Gastroesophageal sphincter (tissue), 4 donors: ENCODE measurements at places on chromosomes 11 and 22. TPM values are rescaled to one million over a fixed set of nuclear protein-coding genes. Genes with fewer than 3 reads are reported as not detected.

GRCh38 chr11:28243581-28243980, 135.4 kb downstream of the METTL15 start:
- ATAC-seq = no peak

GRCh38 chr11:105492010-105492409, 117.9 kb upstream of the GRIA4 start:
- ATAC-seq = no peak

GRCh38 chr11:114060392-114061047, 1.0 kb downstream of the ZBTB16 start:
- ATAC-seq = no peak

GRCh38 chr22:29670626-29671025, 49.2 kb upstream of the CABP7 start:
- no peak for ATAC-seq

HEPHL1 gene
- not detected for total RNA-seq

DNA sequence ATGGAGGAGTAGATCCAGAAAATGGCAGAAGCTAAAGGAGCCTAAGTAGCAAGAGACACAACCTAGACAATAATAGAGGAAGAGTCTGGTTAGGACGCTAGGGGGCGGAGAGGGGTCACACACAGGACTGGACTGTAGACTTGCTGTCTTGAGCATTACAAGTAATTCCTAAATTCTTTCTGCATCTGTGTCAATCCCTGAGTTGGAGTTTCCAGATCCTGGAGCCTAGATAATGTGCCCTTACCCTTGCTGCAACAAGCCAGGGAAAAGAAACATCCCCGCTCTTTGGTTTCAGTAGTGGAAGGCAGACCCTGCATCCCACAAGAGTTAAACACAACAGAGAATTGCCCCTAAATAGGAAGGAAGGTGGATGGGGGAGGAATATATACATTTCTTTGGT, 14.9 kb upstream of the CCDC73 start:
- peak; percentile 60 for ATAC-seq

DNA sequence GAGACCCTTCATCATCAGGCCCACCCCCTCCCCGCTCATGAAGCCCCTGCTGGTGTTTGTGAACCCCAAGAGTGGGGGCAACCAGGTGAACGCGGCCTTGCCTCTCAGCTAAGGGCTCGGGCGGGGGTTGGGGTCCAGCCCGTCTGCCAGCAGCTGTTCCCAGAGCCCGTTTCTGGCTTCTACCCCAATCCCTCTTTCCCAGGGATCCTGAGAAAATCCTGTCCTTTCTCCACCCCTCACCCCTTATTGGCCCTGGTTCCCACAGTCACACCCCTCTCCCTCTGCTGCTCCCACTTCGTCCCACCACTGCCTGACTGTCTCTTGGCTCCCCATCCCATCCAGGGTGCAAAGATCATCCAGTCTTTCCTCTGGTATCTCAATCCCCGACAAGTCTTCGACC, 9.4 kb upstream of the MDK start:
- ATAC-seq = no peak

GRCh38 chr22:25146307-25146706, 53.4 kb upstream of the CRYBB3 start:
- no peak for ATAC-seq

MICALL1 gene
- total RNA-seq = 46.9 TPM

DNA sequence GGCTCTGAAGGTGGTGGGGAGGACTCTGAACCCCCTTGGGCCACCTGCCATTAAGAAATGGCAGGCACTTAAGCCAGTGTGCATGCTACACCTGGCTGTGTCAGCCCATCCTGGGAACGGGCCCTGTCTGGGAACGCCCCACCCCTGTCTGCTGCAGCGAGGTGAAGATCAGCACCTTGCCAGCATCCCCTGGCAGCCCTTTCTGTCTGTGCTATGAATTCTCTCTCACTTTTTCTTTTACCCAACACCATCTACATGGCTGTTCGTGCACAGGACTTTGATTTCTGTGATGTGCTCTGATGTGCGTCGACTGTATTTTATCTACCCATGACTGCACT, 452.9 kb upstream of the B3GAT1 start:
- no peak for ATAC-seq

BAIAP2L2 gene
- not detected for total RNA-seq

SNX32 gene
- total RNA-seq = not detected

DNA sequence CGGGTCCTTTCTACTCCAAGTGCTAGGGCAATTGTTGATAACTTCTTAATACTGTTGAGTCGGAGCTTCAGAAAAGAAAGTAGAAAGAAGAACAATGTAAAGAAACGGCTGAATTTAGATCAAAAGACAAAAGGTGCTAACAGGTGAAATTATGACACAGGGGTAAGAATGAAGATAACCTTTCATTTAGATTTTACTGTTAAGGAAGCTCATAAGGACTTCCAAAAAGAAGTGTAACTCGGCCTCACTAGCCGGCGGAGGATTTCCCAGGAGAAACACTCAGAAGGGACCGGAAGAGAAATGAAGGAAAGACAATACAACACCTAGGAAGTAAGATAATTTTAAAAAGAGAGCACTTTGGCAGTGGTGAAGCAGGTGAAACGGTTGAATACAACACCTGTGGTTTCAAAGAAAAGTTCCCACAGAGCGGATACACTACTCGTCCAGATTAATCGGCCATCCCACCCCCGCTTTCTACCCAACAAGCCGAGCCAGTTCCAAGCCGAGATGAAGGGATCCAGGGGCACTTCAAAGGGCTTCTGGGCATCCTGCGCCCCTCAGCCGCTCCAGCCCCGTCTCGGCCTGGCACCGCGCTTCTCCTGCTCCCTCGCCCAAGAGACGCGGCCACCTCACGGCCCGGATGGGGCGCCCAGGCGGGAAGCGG, 737 bp downstream of the PPP2R1B start:
- peak; percentile 33 for ATAC-seq

DNA sequence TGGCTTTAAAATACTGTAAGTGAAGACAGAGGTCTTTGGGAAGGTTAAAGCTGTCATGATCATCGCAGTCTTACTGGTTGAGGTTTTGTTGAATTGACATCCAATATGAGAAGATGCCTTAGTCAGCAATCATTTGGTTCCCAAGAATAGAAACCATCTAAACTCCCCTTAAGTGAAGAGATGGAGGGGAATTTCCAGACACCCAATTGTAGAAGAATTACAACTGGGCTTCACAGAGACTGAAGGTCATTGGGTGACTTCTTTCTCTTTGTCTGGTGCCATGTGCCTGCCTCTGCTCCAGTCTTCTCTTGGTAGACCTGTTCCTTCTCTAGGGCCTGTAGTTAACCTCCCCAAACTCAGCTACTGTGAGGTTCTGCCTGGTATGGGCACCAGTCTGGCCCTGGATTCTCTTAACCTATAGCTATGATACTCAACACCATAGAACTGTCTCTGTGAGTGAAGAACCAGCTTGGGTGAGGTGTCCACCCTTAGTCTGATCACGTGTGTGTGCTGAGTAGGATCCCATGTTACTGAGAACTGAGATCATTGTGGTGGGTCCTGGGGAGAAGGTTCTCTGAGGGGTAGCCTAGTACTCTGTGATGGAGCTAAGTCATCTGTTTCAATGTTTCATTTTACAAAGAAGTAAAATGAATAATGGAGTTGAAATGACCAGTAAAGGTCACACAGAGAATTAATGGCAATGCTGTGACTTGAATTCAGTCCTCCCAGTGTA, 182.5 kb downstream of the CSNK2A3 start:
- no peak for ATAC-seq

EMID1 gene
- total RNA-seq = 0.15 TPM

SLC43A3 gene
- total RNA-seq = 40.9 TPM

DNA sequence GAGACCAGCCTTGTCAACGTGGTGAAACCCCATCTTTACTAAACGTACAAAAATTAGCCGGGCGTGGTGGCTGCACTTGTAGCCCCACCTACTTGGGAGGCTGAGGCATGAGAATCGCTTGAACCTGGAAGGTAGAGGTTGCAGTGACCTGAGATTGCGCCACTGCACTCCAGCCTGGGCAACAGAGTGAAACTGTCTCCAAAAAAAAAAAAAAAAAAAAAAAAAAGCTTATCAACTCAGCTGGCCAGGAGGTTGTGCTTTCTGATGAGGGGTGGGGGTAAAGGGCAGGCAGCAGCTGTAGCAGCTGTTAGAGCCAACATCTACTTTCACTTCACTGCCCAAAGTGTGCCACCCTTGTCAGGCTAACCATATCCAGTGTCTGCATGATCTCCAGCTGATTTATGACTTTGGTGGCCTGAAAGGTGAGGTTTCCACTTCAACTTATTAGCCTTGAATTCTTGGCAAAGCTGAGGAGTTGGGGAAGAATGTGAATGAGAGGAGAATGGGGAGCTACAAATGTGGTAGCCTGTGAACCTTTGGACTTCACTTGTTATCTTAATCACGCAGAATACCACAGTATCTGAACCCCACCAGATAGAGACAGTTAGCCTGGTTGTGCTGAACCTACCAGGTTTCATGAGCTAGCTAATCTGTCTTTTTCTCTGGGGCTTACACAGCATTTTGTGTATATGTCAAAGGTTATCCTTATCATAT, 19.6 kb downstream of the RNF121 start:
- ATAC-seq = no peak

PRG3 gene
- total RNA-seq = not detected

TNNT3 gene
- 2.4 TPM for total RNA-seq

- ATAC-seq = no peak
Measured at GRCh38 chr11:69470301-69470700, 11.2 kb upstream of the LINC01488 start.

C11orf97 gene
- total RNA-seq = not detected

DNA sequence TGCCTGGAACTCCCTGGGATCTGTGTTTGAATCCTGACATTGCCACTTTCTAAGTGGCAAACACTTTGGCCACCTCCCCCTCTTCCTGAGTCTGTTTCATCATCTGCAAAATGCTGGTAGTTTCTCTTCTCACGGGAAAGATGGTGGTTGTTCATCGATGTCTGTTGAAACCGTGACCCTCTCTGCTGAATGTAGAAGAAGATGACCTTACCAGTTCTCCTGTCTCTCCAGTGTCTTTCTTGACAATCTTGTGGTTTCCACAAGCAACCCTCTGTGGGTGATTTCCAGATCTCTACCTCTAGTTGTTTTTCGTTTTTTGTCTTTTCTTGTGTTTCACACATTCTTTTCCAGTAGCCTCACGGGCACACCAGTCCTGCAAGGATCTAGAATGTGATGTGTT, 27.5 kb downstream of the ZBTB16 start:
- ATAC-seq = no peak

OR51B4 gene
- total RNA-seq = not detected

CD248 gene
- 28.2 TPM for total RNA-seq

DNA sequence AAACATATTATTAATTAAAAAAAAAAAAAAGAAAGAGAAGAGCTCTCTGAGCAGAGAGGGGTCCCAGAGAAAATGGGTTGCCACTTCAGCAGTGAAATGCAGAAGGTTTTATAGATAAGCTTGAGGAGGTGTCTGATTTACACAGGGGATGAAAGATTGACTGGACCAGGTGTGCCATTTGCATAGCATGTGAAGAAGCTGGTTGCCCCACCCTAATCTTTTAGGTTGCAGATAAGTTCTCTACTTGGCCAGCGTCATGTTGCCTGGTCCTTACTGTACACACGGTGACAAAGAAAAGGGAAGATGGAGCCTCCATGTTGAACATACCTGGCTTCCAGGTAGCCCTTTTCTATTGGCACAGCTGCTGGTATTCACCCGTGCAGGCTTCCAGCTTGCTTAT, 41.4 kb downstream of the MS4A2 start:
- no peak for ATAC-seq

PARVA gene
- total RNA-seq = 244 TPM

DNA sequence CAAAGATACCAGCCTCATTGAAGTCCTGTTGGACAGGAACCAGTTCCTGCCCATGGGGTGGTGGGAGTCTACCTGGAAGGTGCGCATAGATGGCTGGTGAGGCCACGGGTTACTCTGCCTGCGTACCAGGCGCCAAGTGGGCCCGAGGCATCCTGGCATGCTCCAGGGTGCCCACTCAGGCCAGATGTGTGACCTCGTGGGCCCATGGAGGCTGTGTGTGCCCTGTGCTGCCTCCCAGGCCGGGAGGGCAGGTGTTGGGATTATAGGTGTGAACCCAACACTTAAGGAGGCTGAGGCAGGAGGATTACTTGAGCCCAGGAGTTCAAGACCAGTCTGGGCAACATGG, 23.1 kb downstream of the TANGO2 start:
- no peak for ATAC-seq

- ATAC-seq = no peak
Measured at GRCh38 chr22:36224245-36224644, 15.1 kb downstream of the APOL2 start.

DNA sequence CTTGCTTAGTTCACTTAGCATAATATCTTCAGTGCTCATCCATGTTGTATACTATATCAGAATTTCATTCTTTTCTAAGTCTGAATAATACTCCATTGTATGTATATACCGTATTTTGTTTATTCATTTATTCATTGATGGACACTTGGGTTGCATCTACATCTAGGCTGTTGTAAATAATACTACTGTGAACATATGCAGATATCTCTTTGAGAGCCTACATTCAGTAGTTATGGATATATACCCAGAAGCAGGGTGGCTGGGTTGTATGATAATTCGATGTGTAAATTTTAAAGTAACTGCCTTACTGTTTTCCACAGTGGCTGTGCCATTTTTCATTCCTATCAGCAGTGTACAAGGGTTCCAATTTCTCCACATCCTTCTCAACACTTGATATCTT, 116.5 kb downstream of the TMEM135 start:
- no peak for ATAC-seq

DNA sequence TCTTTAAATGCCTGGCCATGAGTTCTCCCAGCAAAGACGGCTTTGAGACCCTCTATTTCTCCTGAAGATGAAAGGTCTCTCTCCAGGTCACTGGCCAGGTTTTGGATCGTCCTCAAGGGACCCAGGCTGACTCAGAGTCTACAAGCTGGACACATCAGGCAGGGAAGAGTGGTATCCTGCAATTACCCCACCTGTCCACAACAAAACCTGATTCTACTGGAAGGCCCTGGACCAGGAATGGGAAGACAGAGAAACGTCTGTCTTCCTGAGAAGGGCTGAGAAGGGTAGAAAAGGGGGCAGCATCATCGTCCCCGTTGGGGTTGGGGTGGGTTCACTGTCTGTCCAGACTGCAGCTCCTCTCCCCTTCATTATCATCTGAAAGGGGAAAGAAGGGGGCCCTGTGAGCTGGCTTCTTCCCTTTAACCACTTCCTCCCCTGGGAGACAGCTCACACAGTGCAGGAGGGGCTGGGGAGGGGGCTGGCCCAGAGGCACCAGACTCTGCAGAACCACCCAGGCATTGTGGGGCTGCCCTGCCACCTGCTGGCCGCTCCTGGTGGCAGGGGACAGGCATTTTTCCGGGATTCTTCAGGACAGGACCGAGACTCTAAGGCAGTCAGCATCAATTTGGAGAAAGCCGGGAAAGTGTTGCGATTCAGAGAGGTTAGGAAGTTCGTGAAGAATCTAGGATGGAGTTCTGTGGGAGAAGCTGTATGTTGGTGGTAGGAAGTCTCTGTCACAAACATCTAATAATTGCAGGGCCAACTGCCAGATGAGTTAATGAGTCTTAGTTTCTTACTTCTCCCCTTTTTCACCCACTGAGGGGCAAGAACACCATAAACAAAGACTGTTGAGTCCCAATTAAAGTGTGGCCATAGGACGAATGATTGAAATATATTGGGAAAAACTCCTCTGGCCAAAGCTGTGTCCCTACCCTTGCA, 57.6 kb downstream of the SYN3 start:
- peak; percentile 59 for ATAC-seq

- ATAC-seq = no peak
Measured at GRCh38 chr11:77213029-77213579, 85.1 kb downstream of the MYO7A start.

GRCh38 chr11:107550304-107550703, 15.2 kb downstream of the ALKBH8 start:
- no peak for ATAC-seq
